ENCODE measurements at places on chromosomes 6 and 20.

GRCh38 chr6:144619966-144620365, 334.8 kb downstream of the UTRN start:
- DNase-seq: no peak

DNA sequence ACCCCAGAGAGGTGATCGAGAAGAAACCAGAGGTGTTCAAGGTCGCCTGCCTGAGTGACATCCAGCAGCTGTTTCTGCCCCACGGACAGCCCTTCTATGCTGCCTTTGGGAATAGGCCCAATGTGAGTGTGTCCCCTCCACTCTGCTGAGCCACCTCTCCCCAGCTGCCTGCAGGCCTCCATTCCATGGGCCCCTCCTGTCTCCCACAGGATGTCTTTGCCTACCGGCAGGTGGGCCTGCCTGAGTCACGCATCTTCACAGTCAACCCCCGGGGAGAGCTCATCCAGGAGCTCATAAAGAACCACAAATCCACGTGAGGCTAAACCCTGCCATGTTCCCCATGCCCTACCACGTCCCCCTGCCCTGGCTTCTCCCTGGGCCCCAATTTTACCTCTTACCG, 8.4 kb downstream of the EMILIN3 start:
- no peak for DNase-seq

DNA sequence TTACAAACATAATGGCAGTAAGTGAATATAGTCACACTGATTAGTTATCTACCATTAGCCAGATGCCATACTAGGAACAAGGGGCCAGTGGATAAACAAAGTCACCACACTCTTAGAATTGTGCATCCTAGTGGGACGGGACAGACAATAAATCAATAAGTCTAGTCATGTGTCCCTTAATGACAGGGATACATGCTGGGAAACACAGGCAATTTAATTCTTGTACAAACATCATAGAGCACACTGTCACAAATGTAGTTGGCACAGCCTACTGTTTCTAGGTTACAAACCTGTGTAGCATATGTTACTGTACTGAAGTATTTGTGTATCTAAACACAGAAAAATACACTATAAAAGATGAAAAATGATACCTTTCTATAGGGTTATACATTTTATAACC, 123.0 kb upstream of the FAM184A start:
- DNase-seq: no peak

- no peak for DNase-seq
Measured at GRCh38 chr20:62660768-62661167, 18.5 kb downstream of the SLCO4A1 start.

GRCh38 chr20:18279242-18279641, 9.1 kb upstream of the ZNF133 start:
- no peak for DNase-seq

DNA sequence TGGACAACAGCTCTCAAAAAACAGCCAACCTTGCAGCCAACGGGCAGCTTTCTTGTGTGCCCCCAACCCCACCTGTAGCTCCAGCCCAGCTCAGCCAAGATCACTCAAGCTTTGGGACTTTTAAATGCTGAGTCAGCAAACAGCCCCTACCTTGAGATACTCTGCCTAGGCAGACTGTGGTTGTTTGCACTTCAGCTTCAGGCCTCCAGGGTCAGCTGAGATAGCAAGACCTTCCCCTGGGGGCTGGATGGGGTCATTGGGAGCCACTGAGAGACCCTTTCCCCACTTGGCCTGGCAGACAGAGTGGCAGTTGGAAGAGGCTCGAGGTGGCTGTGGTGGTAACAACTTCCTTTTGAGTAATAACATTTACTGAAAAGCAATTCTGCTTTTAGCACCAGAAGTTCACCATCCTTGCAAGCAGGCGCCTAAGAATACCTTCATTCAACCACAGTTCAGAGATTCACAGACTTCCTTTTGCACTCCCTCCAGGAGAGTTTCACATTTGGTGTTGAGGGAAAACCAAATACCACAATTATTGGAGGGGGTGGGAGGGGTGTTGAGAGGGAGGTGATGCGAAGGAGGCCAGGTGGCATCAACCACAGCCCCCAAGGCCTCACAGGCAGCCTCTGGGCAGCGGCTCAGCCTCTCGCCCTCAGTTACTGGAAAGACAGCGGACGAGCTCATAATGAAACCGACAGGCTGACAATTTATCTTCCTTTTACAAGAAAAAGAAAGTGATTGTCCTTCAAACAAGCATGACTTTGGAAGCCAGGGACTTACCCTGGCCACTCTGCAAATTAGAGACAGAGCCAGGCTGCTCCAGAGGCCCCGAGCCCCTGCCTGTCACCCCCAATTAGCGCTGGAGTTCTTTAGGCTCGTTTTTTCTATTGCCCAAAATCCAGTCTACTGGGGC, 148.1 kb downstream of the CEBPB start:
- peak; percentile 40 for DNase-seq

Data from activated naive CD4-positive, alpha-beta T cell treated with anti-CD3 and anti-CD28 coated beads, Interleukin-2, amount 50 U/mL, for 16 hours (primary cell).